Smooth muscle cell of the brain vasculature (primary cell): ENCODE measurements at places on chromosomes 7 and 10.

- no peak for DNase-seq
These were observed 210.1 kb upstream of the KCTD7 start for GRCh38 chr7:66418537-66418936.

GRCh38 chr7:107666790-107667189 is 6.2 kb downstream of the SLC26A4 start:
- no peak for DNase-seq

GRCh38 chr7:106260136-106260561 is 24.6 kb downstream of the NAMPT start:
- DNase-seq: no peak

GRCh38 chr10:81297292-81297691 is 577.7 kb upstream of the NRG3 start:
- no peak for DNase-seq

DNA sequence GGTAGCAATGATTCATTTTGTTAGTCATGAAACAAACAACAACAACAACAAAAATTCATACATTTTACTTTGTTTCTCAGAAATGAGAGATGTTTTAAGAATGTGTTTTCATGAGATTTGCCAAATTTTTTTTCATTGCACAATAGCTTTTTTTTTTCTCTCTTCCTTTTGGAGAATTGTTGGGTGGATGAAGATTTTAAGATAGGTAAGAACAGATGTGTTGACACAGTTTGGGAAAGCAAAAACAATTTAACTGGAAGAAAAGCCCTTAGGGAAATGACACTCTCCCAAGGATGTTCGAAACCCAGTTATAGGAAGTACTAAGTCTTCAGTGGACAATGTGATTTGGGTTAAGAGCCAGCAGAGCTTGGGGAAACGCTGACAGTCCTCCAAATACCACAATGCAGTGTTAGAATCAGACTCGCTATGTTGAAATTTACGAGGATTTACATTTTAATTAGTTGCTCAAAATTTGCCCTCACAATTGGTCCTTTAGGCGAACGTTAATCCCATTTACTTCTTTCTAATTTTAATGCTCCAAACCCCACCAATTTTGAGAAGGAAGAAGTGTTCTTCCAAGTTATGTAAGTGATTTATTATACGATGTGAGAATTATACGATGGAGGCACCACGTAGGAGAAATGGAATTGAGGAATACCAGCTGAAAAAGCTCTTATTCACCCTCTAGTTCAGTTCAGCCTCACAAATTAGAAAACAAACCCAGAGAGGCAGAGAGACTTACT is 61.2 kb downstream of the HHEX start:
- DNase-seq: no peak

DNA sequence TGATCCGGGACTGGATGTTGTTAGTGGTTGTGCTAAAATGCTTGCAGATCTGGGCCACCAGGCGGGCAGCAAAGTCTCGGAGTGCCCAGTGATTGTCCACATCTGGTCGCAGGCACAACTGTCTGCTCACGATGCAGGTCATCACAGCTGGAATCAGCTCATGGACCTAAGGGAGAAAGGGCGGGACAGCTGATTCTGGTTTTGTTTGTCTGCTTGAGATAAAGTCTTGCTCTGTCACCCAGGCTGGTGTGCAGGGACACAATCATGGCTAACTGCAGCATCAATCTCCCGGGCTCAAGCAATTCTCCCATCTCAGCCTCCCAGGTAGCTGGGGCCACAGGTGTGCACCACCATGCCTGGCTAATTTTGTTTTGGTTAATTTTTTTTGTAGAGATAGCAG is 8.0 kb downstream of the TAF6 start:
- DNase-seq: no peak

DNA sequence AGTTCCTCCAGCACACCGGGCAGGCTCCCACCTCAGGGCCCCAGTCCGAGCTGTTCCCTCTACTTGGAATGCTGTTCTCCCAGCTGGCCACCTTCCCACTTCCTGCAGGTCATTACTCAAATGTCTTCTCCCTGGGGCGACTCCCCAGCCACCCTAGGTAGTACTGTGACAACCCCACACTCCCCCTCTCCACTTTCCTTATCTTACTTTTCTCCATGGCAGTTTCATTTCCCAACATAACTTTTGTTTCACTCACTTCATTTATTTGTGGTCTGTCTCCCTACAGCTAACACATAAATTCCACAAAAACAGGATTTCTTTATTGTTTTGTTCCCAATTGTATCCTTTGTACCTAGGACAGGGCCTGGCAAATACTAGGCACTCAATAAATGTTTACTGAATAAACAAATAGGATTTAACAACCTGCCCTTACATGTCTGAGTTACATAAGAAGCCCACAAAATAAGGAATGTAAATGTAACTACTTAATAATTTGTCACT is 76.5 kb downstream of the JAZF1 start:
- no peak for DNase-seq

GRCh38 chr10:48307711-48308018 is 1.2 kb downstream of the MAPK8 start:
- no peak for DNase-seq

- no peak for DNase-seq
These were observed 1.0 kb downstream of the LRCH4 start for GRCh38 chr7:100584683-100585510.

DNA sequence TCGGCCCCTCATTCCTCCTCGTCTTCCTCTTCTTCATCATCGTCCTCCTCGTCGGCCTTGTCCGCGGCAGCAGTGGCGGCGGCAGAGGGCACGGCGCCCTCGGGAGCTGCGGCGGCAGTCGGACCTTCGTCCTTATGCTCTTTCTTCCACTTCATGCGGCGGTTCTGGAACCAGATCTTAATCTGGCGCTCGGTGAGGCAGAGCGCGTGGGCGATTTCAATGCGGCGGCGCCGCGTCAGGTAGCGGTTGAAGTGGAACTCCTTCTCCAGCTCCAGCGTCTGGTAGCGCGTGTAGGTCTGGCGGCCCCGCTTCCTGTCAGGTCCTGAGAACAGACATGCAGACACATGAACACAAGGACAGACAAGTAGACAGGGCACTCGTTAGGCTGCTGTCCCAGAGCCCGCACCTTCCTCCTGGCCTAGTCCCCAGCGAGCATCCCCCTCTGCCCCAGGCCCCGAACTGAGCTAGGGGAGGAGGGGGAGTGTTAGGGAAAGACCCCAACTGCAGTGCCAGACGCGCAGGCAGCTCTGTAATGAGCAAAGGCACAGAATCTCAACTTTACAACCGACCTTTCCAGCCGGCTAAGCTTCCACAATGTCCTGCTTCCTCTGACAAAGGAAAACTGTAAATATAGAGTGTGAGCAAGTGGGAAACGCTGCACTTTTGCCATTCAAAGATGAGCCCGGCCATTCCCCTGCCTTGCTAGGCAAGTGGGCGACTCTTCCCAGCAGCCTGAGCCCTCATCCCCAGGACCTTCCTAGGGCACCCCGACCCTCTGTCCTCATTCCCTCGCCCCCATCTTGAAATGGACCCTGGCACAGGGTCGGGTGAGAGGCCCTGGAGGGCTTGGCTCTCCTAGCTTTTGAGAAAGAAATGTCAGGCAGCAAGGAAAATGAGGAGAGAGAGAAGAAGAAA is 1.3 kb downstream of the HOXA7 start:
- no peak for DNase-seq

GRCh38 chr7:48427671-48428070 is 256.4 kb downstream of the ABCA13 start:
- DNase-seq: no peak

- DNase-seq: no peak
These were observed 588 bp upstream of the PAOX start for GRCh38 chr10:133378251-133379096.

GRCh38 chr10:57661206-57661605 is 606.5 kb downstream of the IPMK start:
- no peak for DNase-seq

DNA sequence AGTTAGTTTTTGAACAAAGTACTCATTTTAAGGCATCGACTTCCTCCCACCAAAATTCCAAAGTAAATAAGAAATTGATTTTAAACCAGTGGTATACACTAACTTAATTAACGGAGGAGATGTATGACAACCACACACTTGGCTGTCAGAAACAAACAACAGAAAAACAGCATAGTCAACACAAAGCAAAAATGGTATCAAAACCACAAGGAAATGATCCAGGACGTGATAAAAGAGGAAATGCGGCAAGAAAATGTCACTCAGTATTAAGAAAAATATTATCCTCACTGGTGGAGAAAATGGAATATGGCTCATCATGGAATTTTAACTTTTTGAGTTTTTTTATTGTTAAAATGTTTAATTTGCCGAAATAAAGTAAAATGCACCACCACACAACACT is 17.5 kb downstream of the KIAA1549 start:
- DNase-seq: no peak

DNA sequence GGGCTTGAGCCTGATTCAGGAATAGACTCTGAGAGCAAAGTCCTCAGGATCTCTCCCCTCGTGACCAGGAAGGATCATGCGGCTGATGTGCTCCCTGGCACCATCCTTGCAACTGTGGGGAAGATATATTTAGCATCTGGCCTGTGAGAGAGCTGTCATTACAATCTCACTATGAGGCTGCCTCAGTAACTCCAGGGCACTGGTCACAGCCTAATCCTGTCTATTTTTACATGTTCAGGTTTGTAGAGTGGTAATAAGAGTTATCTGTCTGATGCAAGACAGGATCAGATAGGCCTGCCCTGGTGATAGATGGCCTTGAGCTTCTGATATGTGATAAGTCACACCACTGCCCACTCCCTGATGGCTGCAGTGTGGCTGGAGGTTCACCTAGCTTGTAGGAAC is 50.7 kb downstream of the PPP1R3C start:
- DNase-seq: no peak

GRCh38 chr7:84700563-84701370 is 486.1 kb downstream of the SEMA3D start:
- no peak for DNase-seq

- no peak for DNase-seq
These were observed 185.0 kb downstream of the TCERG1L start for GRCh38 chr10:131126321-131127137.

GRCh38 chr7:148211740-148212151 is 378.8 kb upstream of the C7orf33 start:
- DNase-seq: no peak

GRCh38 chr7:119802147-119802546 is 470.8 kb upstream of the KCND2 start:
- DNase-seq: no peak

- no peak for DNase-seq
These were observed 121.6 kb upstream of the LYZL2 start for GRCh38 chr10:30750971-30751677.

DNA sequence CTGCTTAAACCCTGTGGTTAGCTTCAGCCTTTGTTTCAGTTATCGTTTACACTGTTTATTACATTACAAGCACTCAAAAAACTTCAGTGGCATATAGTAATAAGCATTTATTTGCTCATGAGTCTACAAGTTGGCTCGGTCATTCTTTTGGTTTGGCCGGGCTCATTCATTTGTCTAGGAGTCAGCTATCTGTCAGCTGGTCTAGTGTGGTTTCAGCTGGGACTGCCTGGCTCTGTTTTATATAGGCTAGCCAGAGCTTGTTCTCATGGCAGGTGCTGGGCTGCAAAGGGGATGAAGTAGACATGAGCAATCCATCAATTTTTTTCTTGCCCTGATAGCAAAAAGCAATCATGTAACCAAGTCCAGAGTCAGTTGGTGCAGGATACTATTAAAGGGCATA is 103.6 kb downstream of the MKLN1 start:
- DNase-seq: no peak

DNA sequence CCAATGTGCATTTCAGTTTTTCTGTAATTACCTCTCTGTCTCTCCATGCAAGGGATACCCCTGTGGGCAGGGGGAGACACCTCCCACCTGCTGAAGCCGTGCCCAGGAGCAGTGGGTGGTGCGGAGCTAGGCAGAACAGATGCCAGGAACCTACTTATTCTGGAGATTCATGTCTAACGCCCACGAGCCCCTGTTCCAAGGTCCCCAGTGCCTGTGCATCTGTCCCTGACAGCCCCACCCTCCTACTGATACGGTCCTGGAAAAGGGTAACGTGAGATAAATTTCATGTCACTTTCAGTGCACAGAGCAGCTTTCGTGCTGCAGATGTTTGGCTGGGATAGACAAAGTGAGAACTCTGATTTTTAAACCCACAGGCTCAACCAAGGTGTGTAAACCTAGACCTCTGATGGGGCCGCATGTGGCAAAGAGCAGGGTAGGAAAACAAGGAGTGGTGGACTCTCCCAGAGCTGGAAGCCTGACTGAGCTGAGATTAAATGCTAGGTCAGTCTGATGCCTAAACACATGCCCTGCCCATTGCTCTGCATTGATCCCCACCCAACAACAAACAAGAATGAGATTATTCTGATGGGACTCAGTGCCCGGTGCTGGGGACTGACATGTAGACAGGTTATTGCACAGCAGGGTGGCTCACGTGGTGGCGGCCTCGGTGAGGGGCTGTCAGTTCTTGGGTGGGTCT is 123.6 kb upstream of the GDF10 start:
- no peak for DNase-seq

DNA sequence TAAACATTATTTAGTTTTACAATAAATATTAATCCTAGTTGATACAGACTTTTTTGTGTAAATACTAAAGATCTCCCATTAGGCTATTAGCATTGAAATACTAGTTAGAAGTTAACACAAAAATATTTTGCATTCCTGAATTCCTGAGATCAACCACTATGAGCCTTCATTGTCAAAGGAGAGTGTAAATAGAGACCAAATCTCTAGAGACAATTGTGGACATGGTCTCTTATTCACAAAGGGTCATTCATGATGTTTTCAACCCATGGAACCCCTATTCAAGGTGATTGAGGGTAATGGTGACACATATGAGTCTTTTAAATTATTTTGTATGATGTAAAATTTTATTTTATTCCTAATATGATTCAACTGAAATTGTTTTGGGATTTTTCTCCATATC is 1454.8 kb upstream of the LRRTM3 start:
- DNase-seq: no peak

GRCh38 chr10:22445495-22445894 is 100.2 kb downstream of the SPAG6 start:
- DNase-seq: no peak

DNA sequence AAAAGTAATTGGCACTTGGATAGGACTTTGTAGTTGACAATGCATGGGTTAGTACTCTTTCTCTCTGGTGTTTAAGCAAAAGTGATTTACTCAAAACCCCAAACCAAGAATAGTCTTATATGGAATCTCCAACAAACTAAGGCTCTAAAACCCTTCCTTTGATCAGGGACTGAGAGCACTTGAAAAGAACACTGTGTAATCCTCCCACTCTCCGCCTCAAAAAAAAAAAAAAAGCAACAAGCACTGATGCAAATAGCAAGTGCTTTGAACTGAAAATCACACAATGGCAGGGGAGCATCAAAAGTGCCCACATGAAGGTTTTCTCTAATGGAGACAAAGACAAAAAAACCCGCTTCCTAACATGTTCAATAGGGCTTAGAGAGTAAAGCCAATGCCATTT is 467.9 kb upstream of the AUTS2 start:
- no peak for DNase-seq
